Central memory CD8-positive, alpha-beta T cell (primary cell): ENCODE measurements at places on chromosomes 4 and X.

GRCh38 chr4:62899646-62900364 is 1509.4 kb downstream of the TECRL start:
- no peak for DNase-seq

- DNase-seq = no peak
These were observed 333.9 kb downstream of the INPP4B start for GRCh38 chr4:142512161-142512560.

GRCh38 chr4:40244606-40245005 is 47.8 kb downstream of the RHOH start:
- no peak for DNase-seq

DNA sequence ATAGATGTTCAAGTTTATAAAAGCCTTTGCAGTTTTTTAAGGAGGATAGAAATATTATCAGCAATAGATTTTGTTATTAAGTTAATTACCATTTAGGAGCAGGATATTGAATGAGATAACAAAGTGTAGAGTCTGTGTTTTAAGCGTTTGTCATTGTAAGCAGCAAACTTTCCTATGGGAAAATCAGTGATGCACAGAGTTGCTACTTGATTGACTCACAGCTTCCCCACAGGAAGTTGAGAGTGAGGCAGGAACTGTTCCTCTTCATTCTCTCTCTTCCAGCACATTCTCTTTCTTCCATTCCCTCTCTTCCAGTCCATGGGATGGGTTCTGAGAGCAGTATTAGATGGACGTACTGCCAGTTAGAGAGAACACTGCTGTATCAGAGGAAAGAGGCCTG is 867.7 kb upstream of the AGA start:
- no peak for DNase-seq

GRCh38 chr4:104351706-104352105 is 143.0 kb downstream of the CXXC4 start:
- no peak for DNase-seq

GRCh38 chrX:137072396-137072795 is 38.6 kb upstream of the GPR101 start:
- DNase-seq = no peak

GRCh38 chr4:6916069-6916586 is 6.5 kb downstream of the TBC1D14 start:
- no peak for DNase-seq

DNA sequence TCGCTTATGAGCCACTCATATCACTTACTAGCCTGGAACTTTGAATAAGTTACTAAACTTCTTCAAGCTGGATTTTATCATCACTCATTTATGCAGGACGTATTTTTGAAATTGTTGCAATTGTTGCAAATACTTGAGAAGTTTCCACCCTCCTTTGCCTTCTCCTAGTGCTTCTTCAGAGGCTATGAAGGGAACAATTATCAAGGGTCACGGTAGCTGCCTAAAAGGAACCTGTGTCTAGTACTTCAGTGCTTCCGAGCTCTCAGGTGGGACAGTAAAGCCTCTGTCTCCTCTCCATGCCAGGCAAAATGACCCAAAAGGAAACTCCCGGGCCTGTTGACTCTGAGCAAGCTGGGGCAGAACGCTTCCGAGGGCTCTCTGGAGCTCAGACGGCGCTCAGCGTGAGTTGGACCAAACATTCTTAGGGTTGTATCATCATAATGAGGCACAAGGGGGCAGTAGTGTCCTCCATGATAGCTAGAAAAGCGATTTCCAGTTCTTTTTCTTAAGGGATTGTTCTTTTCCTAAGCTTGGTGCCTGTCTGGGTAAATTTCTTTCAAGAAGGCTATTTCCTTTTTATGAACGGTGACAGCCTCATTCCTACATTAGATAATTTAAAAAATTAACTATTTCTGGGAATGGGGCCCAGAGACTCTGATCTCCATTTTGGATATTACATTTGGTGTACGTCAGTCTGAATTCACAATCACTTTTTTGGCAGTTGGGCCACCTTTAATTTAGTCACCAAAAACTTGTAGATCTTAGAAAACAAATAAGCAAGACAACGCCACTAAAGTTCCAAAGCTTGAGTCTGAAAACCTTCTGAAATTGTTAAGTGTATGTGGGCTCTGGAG is 73.1 kb downstream of the PACRGL start:
- DNase-seq = no peak

GRCh38 chr4:124386163-124386562 is 326.4 kb downstream of the ANKRD50 start:
- DNase-seq = no peak

DNA sequence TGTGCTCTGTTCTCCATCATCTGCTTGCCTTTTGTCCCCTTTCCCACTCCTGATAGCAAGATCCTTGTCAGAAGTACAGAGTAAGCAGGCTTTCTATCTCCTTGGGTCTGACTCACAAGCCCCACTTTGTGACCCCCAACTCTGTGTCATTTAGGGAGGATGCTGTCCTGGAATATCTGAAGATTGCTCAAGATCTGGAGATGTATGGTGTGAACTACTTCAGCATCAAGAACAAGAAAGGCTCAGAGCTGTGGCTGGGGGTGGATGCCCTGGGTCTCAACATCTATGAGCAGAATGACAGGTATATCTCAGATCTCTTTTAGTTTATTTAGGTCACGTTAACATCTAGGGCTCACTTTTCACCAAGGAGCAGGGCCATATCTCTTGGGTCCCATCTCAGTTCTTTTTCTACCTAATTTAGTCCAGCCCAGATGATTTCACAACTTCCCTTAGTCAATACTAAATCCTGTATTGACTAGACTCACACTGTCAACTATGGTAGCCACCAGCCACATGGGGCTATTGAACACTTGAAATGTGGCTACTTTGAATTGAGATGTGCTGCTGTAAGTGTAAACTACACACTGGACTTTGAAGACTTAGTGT is 64.3 kb downstream of the MSN start:
- no peak for DNase-seq

DNA sequence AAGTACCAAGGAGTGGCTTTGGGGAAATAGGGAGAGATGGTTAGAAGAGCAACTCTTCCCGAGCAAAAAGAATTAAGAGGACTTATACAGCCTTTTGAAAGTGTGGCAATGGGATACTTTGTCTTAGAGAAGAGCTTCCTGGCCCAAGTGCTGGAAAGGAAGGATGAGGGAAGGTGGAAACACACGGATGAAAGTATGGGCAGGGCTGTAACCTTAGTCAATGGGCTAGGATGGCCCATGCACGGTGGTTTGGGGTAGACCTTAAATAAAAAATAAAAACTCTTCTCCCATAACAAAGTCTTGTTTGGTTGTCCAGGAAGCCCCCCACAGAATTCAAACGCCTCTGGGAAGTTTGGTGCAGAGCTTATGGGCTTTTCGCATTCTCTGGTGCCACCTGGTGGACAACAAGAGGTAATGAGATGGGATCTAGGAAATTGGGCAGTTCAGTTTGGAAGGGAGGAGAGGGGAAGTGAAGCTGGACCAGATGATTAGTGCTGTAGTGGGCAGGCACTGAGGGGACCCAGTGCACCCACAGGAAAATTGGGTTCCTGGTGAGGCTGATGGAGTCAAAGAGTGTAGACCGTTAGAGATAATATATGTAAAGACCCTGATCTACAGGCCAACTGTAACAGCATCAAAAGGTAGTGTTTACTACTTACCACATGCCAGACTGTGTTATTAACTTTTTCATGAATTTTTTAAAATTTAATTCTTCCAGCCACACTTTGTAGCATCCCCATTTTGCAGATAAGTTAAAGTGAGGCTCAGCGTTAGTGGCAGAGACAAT is 13.8 kb upstream of the ENOX2 start:
- no peak for DNase-seq
